Stimulated activated CD8-positive, alpha-beta memory T cell treated with anti-CD3 and anti-CD28 coated beads, Interleukin-4, amount 100 ng/mL, for 24 hours (primary cell): ENCODE measurements at places on chromosomes 4 and X.

- no peak for DNase-seq
Observed at GRCh38 chr4:29075366-29075765, 1644.8 kb upstream of the PCDH7 start.

DNA sequence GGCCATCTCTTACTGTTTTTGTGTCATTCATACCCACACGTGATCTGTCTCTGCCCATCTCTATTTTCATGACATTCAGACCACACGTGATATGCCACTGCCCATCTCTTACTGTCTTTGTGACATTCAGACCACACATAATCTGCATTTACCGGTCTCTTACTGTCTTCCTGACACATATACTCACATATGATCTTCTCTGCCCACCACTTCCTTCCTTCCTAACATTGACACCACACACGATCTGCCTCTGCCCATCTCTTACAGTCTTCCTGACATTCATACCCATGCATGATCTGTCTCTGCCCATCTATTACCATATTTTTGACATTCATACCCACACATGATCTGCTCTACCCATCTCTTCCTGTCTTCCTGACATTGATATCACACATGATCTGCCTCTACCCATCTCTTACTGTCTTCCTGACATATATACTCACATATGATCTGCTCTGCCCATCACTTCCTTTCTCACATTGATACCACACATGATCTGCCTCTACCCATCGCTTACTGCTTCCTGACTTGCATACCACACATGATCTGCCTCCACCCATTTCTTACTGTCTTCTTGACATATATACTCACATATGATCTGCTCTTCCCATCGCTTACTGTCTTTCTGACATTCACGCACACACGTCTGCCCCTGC is 36.1 kb downstream of the SCML1 start:
- DNase-seq = no peak

GRCh38 chr4:88724406-88724805 is 26.8 kb upstream of the NAP1L5 start:
- DNase-seq = no peak

GRCh38 chrX:22109442-22109841 is 77.3 kb downstream of the PHEX start:
- DNase-seq = no peak

DNA sequence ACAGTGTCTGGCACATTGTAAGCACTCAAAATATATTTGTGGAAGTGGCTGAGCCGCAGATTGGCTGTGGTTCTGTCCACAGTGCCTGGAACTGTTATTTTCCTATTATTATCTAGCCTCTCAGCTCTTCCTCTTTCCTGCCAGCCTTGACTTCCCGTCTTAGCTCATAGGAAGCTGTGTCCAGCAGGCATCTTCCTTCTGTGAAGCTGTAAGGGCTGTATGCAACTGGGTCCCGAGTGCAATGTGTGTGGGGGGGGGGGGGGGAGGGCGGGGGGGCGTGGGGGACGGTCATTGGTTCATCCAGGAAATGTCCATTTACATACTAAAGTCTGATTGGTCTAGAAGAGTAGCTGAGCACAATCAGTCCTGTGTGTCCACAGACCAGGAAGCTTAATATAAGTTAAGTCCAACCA is 210.7 kb downstream of the PDGFRA start:
- no peak for DNase-seq

DNA sequence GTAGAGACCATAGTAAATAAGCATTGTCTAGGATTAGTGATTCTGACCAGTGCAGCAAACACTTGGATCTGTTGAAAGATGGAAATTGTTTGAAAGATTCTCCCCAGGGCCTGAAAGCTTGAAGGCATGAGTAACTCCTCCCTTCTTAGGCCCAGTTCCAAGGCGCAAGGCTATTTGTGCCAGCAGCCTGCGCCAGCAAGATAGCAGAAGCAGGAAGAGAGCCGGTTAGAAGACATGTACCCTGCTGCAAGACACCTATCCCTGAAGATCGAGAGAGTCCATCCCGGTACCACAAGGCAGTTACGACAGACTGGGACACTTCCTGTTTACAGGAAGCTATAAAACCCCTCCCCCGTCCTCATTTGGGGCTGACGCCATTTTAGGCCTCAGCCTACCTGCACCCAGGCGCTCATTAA is 72.4 kb upstream of the JADE1 start:
- no peak for DNase-seq

- DNase-seq = no peak
Observed at GRCh38 chr4:151227731-151228130, 49.2 kb upstream of the PRSS48 start.

DNA sequence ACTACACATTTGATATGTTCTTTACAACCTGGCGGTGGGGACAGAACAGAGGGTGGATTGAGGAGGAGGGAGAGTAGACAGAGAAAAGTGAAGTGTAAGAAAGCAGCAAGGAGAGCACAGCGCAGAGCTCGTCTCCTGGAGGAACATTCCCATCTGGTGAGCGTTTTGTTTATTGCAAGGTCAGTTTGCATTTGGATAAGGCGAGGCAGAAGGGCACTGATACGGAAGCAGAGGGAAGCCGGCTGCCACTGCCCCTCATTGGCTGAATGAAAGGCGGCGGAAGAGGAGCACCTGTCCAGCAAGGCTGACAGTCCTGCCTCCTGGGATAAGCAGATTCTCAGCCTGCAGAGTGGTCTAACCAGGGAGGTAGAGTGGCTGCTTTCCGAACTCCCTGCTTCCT is 83.2 kb downstream of the GPR143 start:
- DNase-seq = no peak

GRCh38 chrX:13340182-13340791 is 20.4 kb upstream of the ATXN3L start:
- DNase-seq = no peak

DNA sequence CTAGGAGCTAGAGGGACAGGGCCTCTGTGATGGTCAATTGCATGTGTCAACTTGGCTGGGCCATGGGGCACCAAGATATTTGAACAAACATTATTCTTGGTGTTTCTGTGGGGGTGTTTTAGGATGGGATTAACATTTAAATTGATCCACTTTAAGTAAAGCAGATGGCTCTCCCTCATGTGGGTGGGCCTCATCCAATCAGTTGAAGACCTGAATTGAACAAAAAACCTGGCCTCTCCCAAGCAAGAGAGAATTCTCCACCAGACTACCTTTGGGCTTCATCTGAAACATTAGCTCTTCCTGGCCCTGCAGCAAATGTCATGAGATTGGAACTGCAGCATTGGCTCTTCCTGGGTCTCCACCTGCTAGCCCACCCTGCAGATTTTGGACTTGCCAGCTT is 207.1 kb upstream of the ATP6AP2 start:
- DNase-seq = no peak

DNA sequence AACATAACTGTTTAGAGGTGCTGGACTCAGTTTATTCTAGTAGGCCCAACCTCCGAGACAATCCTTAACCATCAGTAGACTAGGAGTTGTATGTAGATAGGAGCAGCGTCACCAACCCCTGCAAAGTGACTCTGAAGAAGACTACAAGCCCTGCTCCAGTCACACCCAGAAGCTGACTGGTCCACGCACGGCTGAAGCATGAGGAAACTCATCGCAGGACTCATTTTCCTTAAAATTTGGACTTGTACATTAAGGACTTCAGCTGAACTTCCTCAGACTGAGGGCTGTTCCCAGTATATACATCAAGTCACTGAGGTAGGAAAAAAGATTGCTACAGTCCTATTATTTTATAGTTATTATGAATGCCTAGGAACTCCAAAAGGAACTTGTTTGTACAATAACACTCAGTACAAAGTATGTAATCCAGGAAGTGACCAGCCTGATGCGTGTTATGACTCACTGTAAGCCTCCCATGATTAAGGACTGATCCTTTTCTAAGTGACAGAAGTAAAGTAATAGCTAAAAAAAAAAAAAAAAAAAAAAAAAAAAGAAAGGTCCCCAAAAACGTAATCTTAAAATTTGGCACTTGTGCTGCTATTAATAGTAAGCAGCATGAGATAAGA is 41.6 kb upstream of the UGT2B7 start:
- no peak for DNase-seq

GRCh38 chrX:5650904-5651303 is 577.8 kb downstream of the NLGN4X start:
- no peak for DNase-seq

- DNase-seq = no peak
Observed at GRCh38 chr4:3248178-3248480, 830 bp upstream of the MSANTD1 start.

DNA sequence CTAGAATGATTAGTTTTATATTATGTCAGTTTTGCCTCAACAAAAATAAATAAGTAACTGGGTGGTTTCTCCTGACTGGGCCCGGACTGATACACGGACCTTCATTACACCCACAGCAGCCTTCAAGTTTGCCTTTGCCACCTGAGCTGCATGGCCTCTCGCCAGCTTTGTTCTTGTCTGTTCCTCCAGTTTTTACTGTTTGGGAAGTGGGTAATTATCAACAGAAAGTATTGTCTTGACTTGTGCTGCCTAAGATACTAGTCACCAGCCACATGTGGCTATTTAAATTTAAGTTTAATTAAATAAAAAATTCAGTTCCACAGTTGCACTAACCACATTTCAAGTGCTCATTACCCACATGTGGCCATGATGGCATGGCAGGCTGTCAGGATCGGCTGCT is 74.7 kb upstream of the INTU start:
- DNase-seq = no peak

- no peak for DNase-seq
Observed at GRCh38 chr4:168319486-168320019, 1.0 kb upstream of the DDX60 start.

DNA sequence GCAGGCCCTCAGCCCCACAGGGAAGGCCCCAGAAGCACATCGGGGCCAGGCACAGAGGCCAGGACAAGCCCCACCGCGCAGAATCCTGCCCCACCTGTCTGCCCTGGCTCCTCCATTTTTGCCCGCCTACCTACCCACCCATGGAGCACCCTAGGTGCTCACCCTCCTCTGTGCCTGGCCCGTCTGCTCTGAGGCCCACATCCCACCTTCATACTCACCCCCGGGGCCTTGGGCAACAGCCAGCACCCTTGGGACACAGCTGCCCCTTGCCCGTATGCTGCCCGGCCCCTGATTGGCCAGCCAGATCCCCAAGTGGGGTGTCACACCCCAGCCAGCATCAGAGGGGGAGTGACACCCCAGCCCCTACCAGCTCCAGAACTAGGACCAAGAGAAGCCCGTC is 10.8 kb upstream of the TREX2 start:
- DNase-seq = no peak

GRCh38 chrX:6500719-6501118 is 34.2 kb downstream of the VCX3A start:
- DNase-seq = no peak

DNA sequence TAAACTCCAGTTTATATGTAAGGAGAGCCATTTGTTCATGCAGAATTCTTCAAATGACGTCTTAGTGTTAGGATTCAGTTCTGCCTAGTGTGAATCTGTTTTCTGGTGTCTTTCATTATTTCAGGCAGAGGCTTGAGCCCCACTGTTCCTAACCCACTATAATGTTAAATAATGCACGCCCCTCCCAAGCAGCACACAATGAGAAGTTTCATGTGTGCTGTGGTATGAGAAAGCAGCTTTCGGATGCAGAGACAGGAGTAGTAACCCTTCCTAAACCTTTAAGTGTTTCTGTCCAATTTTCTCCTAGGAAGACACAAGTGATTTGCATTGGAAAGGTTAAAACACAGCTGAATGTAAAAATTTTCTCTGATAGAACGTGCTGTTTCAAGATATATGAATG is 54.5 kb downstream of the TRIM2 start:
- DNase-seq = no peak

GRCh38 chrX:67545036-67545821 is 1.4 kb downstream of the AR start:
- no peak for DNase-seq

- DNase-seq = no peak
Observed at GRCh38 chrX:16386126-16386525, 218.8 kb downstream of the MAGEB17 start.

DNA sequence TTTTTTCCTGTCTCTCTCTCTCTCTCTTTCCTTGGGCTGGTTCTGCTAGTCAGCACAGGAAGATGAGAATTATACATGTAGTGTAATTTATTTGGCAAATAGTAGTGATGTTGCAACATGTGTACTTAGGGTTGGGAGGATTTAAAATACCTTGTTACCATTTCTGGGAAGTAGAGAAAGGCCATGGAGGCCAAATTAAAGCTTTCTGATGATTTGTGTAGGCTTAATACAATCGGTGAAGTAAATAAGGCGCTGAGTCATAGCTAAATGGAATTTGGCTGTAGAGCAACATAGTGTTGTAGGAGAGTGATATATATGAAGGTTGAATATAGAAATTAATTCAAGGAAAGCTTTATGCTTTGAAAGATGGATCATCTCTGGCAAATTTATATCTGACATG is 295.3 kb downstream of the GRID2 start:
- DNase-seq = no peak

- no peak for DNase-seq
Observed at GRCh38 chrX:115173181-115173580, 16.0 kb upstream of the RBMXL3 start.
